ENCODE measurements at places on chromosomes 5 and 9.

- no peak for DNase-seq
Measured at GRCh38 chr9:88183798-88184495, 45.7 kb upstream of the SPATA31C2 start.

GRCh38 chr5:54281960-54282692, 28.2 kb downstream of the ARL15 start:
- DNase-seq, result no peak

- no peak for DNase-seq
Measured at GRCh38 chr9:2615497-2615896, 6.1 kb upstream of the VLDLR start.

- DNase-seq, result no peak
Measured at GRCh38 chr9:90310521-90310876, 332.1 kb downstream of the DIRAS2 start.

- no peak for DNase-seq
Measured at GRCh38 chr9:135810806-135811575, 96.4 kb downstream of the CAMSAP1 start.

- no peak for DNase-seq
Measured at GRCh38 chr5:98111686-98112085, 661.8 kb upstream of the RGMB start.

DNA sequence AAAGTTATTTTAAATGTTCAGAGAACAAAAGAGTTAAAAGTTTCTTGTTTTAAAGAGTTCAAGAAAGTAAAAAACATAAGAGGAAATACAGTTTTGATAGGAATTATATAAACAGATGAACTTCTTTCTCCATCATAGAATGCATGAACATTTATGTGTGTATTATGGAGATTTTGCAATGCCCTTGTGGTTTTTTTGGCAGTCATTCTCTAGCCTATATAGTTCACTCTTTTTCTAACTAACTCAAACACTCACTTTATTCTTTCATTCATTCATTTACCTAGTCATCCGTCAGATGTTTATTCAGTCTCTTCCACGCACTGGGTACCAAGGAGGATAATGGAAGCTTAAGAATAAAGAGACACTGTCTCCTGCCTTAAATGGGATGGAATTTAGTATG, 195.9 kb upstream of the VLDLR start:
- no peak for DNase-seq

DNA sequence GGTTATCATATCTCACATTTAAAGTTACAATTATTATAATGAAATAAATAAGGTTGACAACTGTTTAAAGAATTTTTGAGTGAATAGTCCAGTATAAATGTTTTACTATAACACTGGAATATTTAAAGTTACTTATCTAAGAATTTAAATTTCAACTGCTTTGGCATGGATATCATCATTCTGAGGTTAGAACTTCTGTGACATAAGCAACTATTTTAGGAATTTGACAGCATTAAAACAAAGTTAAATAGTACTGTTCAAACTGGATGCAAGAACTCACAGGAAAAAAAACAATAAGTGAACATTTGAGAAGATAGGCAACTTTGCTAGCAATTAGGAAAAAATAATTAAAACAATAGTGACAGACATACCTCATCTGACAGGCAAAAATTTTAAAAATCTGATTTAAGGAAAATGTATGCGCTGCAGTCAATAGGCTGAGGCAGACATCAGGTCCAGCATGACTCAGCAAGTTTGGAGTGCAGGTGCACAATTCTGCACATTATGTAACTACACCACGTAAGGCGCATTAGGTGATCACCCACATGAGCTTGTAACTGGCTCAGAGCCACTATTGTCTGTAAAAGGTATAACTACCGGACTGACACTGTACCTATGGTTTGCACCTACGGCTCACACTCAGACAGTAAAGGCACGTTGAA, 180.6 kb downstream of the PDE4D start:
- no peak for DNase-seq

- DNase-seq, result no peak
Measured at GRCh38 chr5:116343961-116344360, 230.7 kb downstream of the SEMA6A start.

DNA sequence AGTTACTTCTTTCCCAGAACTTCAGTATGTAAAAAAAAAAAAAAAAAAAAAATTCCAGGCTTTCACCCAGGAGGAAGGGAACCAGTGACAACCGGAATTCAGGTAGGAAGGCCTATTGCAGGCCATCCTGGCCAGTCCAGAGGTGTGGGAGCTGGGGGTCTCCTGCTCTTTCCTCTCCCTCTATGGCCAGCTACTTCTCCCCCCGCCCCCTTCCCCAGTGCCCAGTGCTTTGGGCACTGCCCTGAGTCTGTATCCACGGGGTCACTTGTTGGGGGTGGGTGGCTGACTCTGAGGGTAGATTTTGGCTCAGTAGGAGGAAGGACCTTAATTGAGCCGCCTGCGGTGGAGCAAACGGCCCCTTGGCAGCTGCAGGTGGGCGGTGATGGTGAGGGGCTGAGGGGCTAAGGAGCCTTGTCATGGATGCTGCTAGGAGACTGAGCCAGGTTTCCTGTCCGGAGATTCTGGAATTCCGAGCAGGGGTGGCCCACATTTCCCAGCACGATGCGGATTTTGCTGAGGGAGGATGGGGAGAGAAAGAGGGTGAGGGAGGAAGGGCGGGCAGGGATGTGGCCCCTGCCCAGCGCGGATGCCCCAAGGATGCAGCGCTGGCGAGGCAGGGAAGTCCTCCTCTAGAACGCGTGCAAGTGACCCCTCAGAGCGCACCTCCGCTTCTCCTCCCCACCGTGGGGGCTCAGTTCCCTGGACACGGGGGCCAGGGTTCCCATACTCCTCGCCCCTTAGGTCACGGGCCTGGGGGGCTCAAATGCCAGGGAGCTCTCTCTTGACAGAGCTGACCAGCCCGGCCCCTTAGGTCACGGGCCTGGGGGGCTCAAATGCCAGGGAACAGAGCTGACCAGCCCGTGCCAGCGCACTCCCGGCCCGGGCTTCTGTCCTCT, 1.2 kb upstream of the PHF2 start:
- no peak for DNase-seq

DNA sequence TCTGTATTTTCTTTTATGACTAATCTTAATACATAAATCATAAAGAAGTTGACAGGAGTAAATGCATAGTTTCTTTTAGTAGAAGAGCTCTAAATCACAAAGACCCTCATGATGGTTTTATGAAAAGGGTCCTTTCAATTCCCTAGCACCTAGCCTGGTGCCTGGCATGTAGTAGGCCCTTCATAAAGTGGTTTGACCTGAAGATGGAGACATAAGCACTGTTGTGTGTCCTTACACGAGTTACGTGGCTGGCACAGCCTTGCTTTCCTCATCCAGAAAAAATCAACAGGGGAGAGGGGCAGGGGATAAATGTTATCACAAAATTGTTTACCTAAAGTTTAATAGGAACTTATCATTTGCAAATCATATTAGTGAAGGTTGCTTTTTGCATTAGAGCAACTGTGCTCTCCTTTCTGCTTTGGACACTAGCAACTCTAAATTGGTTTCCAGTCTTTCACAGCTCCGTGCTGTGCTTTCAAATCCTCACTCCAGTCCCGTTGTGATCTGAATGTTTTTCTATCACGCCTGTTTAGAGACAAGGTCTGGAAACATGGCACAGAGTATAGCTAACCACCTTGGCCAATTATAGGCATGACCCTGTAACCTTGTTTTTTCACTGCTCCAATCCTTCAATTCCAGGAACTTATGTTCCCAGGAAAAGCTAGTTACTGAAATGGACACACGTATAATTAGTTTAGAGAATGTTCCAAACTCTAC, 55.7 kb downstream of the ARL15 start:
- no peak for DNase-seq

- peak; percentile 18 for DNase-seq
Measured at GRCh38 chr5:138024117-138024516, 8.8 kb downstream of the FAM13B start.

DNA sequence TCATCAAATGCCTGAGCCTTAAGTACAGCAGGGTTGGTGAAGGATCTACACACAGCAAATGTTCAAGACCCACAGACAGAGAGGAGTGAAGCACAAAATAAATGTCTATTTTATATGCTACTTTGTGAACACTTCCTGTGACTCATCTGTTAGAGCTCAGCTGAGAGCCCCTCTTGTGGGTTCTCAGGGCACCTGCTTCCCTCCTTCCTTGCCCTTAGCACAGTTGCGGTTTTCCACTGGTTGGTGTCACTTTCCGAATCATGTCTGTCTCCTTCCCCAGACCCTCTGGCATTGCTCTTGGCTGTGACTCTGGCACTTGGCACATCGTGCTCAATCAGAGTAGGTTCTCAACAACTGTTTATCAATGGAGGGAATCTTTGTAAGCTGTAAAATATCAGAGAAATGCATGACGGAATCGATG, 128.5 kb upstream of the STC2 start:
- no peak for DNase-seq

DNA sequence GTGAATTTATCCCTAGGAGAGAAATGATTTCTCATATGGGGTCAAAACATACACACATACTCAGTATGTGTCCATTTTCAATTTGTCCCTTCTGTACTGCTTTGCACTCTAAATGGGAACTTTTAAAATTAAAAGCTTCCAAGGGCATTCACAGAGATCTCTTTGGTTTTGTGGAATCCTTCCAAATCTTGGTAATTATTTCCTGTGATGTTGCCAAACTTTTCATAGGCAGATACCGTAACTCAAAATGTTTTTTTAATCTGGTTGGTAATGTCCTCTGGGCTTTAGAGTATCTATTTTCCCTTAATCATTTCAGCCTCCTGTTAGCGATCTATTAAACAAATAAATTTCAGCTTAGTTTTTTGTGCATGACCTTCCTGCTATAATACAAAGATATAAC, 282.4 kb downstream of the ARHGEF28 start:
- peak; percentile 68 for DNase-seq

- no peak for DNase-seq
Measured at GRCh38 chr5:164207646-164208045, 702.2 kb downstream of the MAT2B start.

DNA sequence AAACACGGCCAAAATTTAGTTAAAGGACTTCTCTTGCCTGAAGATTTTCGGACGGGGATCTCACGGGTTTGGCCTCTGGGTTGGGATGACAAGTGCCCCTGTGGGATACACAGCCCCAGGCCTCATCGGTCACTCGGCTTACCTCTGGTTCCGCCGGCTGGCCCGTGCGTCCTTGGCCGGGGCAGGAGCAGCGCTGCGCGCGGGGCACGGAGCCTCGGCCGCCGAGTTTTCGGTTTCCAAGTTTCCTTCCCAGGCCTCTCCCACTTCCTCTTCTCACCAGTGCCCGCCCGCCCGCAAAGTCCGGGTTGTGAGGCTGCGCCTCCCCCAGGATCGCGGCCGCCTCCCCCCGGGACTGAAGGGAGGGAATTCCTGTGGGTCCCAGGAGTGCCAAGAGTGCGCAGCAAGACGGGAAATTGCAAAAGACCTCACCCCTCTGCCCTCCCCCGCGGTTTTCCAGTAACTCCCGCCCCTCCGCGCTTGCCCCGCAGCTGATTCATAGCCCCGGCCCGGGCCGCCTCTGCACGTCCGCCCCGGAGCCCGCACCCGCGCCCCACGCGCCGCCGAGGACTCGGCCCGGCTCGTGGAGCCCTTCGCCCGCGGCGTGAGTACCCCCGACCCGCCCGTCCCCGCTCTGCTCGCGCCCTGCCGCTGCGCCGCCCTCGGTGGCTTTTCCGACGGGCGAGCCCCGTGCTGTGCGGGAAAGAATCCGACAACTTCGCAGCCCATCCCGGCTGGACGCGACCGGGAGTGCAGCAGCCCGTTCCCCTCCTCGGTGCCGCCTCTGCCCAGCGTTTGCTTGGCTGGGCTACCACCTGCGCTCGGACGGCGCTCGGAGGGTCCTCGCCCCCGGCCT, at the start of gene OSMR:
Gene OSMR, plus strand, starts transcription at position 487 of the 853 bp plus-strand sequence. CDS start 23,033 bp downstream, outside the sequence.
- DNase-seq, result peak; percentile 99

GRCh38 chr5:163387589-163388343, 49.6 kb upstream of the CCNG1 start:
- DNase-seq, result no peak

- no peak for DNase-seq
Measured at GRCh38 chr5:177301503-177302165, 1.9 kb downstream of the RAB24 start.

GRCh38 chr5:141657404-141657803, 6.2 kb upstream of the FCHSD1 start:
- DNase-seq, result no peak

DNA sequence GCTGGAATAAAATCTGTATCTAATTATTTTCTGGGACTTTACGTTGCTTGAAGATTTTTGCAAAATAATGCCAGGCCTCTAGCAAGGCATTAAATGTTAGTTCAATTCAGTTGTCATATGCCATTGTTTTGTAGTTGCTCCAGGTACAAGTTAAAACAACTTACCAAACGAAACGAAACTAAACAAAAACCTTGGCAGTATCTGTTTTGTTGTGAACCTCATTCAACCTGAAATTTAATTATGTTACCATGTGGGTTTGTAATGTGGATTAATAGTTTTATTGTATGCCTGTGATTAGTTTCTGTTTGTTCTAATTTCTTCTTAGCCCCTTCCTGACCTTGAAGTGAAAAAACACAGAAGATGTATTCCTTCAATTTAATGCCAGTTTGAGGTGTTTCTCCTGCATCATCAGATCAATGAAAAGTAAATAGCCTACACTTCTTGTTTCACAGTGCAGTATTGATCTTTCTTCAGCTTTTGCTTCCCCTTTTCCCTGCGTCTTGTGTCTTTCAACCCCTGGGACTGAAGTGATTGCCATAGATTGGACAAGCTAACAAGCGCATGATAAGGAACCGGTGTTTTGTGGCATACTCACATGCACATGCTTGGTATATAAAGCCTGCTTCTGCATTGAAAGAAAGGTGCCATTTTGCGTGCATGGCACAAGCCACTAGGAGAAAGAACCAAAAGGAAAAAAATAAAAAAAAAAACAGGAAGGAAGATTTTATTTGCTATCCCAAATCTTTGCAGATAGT, 699.0 kb upstream of the ARRDC3 start:
- DNase-seq, result no peak

All from fibroblast of gingiva (primary cell).